Stimulated activated CD4-positive, alpha-beta T cell treated with anti-CD3 and anti-CD28 coated beads, Interleukin-1b, Interleukin-23, amount 100 ng/mL, for 1 hour (primary cell): ENCODE measurements at places on chromosomes 4 and X.

GRCh38 chr4:184234155-184234554, 16.5 kb upstream of the ENPP6 start:
- no peak for DNase-seq

DNA sequence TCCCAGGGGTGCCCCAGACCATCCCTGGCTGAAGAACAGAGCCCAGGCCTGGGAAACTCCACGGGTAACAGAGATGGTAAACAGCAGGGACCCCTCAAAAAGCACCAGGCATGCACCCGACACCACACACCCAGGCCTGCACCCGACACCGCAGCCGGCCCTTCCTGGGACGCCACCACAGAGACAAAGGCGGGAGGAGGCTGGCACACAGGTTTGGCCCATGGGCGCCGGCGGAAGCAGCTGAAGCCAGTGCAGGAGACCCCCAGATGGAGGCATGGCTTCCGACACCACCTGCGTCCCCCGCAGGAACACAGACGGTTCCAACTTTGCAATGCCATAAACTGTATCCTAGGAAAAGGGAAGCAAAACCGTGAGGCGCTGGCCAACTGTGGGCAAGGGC, 22.3 kb downstream of the CTBP1 start:
- no peak for DNase-seq

- no peak for DNase-seq
Observed at GRCh38 chr4:83851261-83852084, 315.6 kb downstream of the GPAT3 start.

GRCh38 chr4:89416960-89417359, 109.4 kb upstream of the GPRIN3 start:
- DNase-seq: no peak

DNA sequence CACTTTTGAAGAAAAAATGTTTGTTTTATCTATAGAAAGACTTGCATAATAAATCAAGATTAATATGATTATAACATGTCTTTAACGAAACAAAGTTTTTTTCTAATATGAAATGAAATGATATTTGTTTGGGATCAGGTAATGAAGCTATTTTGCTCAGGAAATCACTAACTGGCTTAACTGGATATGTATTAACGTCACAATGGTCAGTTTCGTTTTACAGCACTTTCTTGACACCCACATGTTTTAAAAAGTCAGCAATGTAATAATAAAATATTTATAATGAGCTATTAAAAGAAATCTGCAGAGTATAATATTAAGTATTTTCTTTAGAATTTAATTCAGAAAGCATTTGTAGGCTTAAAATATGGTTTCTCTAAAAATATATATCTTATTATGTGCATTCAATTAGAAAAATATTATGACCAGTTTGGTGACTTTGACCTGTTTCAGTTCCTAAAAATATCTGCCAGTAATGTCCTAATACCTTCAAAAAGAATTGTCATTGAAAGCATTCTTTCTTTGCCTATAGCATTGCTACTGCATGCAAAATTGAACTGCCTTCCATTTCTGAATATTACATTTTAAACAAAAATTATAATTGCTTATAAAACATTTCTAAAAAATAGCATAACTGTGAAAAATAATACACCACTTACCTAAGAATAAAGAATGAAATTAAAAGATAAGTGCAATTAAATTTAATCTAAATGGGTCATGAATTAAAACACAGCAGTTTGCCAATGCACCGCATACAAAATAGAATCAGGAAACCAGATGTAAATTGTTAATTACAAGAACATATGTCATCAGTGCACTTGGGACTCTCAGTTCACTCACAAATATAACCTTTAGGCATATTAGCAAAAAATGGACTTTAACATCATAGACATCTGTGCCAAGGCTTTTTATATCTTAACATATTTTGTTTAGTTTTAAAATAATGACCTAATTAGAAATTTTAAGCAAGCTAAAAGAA, 31.6 kb downstream of the TIGD2 start:
- no peak for DNase-seq

DNA sequence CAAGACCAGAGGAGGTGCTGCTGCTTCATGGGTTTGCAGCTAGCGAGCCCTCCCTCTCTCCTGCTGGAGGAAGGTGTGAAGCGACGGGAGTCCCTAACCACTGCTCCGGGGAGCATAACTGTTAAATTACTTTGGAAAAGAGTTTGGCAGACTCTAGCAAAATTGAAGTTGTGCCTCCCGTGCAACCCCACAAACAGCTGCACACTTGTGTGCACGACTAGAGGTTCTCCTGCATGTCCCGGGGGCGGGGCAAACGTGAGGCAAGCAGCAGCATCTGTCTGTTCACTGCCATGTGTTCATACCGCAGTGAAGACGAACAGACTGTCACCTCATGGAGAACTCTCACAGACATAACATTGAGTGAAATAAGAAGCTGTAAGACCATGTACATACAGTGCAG, 34.5 kb downstream of the TNIP2 start:
- no peak for DNase-seq

GRCh38 chr4:96052827-96053226, 212.9 kb downstream of the PDHA2 start:
- no peak for DNase-seq

GRCh38 chr4:13701937-13702446, 74.5 kb upstream of the BOD1L1 start:
- no peak for DNase-seq

- no peak for DNase-seq
Observed at GRCh38 chr4:150126864-150127203, 48.6 kb downstream of the DCLK2 start.

DNA sequence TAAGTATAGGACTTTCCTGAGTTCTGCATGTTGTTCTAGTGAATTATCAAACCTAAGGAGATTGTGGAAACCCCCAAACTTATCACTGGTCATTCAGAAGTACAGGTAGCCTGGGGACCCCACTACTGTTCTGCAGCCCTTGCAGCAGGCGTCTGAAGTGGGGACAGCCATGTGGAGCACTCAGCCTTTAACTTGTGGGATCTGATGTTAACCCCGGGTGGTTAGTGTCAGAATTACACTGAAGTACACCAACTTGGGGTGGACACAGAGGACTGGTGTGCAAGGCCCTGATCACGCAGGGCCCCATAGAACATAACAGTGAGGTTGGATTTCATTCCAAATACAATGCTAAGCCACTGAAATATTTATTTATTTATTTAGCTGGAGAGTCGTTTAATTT, 103.7 kb downstream of the SCD5 start:
- no peak for DNase-seq

DNA sequence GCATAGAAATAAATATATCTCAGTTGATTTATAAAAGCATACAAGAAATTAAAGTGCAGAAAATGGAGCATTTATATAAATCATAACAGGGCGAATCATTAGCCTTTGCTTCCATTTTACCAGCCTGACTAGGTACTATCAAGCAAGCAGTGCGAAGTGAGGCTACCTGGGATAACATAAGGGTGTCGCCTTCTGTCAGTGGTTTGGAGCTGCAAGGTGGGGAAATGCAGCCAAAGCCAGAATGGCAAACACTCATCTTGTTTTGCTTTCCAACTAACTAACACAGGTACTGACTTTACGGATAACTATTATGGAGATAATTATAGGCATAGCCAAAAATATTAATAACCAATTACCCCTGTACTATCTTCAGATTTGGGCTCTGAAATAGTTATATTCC, 1459.8 kb downstream of the RAPGEF2 start:
- DNase-seq: no peak

GRCh38 chr4:77152421-77152820, 4.6 kb upstream of the CCNG2 start:
- DNase-seq: no peak

DNA sequence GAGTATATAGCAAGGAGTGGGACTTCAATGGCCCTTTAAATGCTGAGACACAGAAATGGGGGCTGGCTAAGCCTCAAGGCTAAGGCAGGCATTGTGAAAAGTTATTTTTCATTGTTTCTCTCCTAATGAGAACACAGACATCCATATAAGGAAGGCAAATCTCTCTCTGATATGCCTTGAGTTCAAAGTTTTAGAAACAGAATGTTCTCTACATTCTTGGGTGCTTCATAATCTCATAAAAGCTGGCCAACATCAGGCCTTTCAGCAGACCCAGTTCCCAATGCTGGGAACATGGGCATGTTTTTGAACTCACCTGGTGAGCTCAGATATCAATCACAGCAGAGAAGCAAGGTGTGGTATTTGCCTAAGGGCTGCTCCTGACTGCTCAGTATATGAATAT, 19.4 kb upstream of the RAB40A start:
- DNase-seq: no peak

- no peak for DNase-seq
Observed at GRCh38 chrX:111444881-111445280, 32.9 kb upstream of the DCX start.

GRCh38 chrX:68727696-68728095, 80.2 kb downstream of the STARD8 start:
- DNase-seq: no peak

GRCh38 chr4:174607792-174608191, 85.5 kb upstream of the HPGD start:
- no peak for DNase-seq

GRCh38 chr4:163448540-163449203, 24.9 kb downstream of the TKTL2 start:
- no peak for DNase-seq

- no peak for DNase-seq
Observed at GRCh38 chr4:16007471-16008095, 44.6 kb upstream of the FGFBP2 start.

GRCh38 chrX:135395064-135395463, 26.7 kb upstream of the SMIM10L2A start:
- DNase-seq: no peak

DNA sequence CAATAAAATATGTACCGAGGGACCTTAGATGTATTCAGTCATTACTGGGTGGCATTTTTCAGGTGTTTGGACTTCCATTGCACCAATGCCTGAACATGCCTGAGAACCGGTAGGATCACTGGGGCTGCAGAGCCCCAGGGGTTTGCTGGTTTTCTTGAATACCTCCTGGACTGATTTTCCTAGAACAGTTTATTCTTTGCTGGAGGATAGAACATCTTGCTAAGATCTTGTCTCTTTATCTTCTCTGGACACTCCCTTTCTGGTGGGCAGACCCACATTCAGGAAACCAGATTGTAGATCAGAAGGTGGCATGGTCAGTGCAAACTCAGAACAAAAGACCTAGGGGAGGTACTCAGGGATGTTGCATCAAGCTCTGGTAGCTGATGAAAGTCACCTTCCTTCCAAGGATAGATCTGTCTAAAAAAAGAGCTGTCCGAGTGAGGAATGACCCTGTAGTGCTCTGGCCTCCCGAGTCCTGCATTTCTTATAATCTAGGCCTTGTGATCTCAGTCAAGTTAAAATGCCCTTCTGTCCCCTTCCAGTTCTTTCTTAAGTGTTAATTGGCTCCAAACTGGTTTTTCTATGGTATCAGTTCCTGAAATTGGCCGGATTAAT, 84.8 kb downstream of the CLDN34 start:
- DNase-seq: no peak

- no peak for DNase-seq
Observed at GRCh38 chrX:109441266-109441665, 40.6 kb downstream of the GUCY2F start.

GRCh38 chr4:94827481-94828110, 69.8 kb downstream of the BMPR1B start:
- DNase-seq: no peak

- no peak for DNase-seq
Observed at GRCh38 chr4:76758996-76759395, 138.9 kb downstream of the SOWAHB start.

- no peak for DNase-seq
Observed at GRCh38 chr4:72077346-72077745, 45.5 kb downstream of the NPFFR2 start.

DNA sequence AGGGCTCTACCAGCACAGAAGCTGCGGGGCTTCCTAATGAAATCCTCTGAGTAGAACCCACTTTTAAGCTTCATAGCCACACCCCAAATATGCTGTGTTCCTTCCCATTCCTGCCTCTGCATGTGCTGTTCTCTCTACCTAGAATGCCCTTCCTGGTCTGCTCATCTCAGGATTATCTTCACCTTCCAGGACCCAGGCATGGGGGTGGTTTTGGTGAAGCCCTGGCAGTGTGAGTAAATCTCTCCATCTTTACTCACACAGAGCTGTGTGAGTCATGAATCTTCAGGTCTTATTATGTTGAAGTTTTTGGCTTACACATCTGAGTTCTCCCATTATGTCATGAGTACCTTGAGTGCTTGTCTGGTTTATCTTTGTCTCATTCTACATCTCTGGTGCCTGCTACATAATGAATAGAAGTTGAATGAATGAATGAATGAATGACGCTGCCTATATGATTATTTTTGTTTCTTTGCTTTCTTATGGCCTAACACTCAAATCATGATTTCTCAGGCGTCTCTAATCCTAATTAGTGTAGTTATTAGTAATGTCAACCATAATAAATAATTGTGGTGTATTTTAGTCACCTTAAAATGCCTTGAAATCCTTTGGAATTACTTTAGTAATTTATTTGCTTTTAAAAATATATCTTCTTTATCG, 41.9 kb downstream of the HADH start:
- no peak for DNase-seq

- no peak for DNase-seq
Observed at GRCh38 chr4:102589743-102590142, 88.6 kb downstream of the NFKB1 start.

DNA sequence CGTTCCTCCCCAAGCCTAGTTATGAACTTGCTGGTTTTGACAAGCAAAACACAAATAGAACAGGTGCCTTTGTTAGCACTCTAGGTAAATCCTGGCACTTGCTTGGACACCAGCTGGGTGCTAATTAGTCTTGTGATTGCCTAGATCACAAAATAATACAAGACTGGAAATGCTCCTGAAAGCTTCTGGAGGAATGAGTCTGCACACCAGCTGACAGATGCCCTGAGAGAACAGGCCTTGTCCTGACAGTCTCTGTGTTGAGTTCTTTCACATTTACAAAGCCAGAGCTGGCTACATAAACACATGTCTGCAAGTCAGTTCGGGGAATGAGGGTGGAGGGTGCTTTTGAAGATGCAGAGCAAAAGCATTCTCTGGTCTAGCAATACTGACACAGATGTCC, 93.8 kb downstream of the ELOVL6 start:
- no peak for DNase-seq

- no peak for DNase-seq
Observed at GRCh38 chrX:102669526-102669925, 18.2 kb downstream of the GPRASP1 start.

GRCh38 chr4:55637272-55637820, 1.2 kb upstream of the NMU start:
- DNase-seq: no peak

- DNase-seq: no peak
Observed at GRCh38 chr4:185244763-185245162, 35.4 kb downstream of the SNX25 start.
